ENCODE measurements at places on chromosomes 6 and 20.
A peak's percentile ranks its signal among the peaks of the same experiment; 100 is the strongest.

DNA sequence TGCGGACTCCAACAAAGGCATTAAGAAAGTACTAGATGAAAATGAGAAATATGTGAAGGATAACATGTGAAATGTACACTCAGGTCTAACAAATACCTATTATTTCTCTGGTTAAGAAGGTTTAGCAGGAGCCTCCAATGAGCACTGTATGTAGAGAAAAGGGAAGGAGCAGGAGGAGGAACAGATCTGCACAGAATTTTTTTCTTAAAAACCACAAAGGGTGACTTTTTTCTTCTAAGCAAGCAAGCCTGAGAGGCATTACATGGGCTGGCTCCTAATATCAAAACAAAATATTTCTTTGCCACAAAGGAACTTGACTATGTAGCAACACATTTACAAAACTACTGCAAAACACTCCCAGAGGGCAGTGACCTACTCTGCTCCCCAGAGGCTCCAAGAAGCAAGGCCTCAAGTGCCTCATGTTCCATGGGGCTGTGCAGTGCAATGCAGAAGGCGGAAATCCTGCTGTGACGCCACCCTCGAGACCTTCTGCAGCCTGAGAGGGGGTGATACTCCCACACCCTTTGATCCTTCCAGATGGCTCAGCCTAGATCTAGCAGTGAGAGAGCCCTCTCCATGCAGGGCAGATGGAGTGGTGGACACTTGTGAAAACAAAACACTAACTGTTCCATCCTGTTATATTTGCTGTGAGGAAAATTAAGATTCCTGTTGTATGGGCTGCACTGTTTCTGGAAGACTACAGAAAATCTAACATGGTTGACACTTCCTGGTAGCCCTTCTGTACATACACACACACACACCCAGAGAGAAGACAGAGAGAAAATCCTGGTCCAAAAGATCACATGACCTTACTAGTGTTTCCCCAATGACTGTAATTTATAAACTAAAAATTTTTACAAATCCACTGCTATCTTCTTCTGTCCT lies 36.0 kb upstream of the SMIM29 start:
- DNase-seq, result no peak

- DNase-seq, result no peak
Measured at GRCh38 chr6:8017705-8018104, 46.5 kb downstream of the BLOC1S5 start.

DNA sequence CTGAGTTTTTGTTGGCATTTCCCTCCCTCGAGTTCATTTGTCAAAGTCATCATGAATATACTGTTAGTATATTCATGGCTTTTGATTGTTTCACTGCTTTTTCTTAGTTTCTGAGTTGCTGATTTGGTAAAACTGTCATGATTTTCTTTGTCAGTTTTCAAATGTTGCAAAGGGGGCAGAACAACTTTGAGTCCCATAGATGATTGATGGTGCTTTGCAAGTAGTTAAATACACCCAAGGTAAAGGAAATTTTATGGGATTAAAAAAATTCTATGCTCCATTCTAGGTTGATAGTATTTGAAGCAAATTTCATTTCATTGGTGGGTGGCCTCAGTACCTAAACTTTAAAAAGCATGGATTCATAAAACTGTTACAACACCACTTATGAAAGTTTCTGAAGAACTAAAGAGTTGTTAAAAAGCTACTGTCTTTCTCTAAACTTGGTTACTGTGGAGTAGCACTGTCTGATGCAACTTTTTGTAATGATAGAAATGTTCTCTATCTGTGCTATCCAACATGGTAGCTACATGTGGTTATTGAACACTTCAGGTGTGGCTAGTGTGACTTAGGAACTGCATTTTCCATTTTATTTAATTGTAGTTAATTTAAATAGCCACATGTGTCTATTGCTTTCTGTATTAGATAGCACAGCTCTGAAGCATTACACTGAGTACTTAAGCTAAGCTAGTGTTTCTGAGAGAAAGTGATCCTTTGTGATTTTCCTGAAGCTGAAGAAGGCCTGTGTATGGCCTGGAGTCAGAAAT lies 153.6 kb downstream of the ZFAND3 start:
- no peak for DNase-seq

DNA sequence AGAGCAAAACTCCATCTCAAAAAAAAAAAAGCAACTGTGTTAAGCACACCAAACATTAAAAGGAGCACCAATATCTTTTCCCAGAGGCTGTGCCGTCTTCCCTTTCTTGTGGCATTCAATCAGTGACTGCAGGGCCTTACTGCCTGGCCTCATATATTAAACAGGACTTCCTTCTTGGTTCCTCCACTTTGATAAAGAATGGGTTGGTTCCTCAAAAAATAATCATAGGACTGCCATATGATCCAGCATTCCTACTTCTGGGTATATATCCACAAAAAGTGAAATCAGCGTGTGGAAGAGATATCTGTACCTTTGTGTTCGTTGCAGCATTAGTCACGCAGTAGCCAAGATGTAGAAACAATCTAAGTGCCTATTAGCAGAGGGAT lies 40.3 kb upstream of the GFOD1 start:
- DNase-seq, result no peak

DNA sequence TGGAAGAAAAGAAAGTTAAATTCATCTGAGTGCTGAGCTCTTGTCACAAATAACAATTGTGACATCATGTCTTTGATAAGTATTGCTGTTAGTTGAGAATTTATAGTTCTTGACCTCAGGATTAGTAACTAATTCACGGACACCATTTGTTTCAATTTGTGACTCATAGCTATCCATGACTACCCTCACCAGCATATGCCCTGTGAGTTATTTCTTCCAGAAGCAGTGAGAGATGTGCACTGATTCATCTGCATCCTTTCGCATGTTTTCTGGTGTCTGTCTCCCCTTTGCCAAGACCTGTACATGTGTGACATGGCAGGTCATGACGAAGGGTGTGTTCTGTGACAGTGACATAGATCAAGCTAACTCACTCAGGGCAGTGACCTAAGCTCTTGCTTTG lies 86.9 kb downstream of the SOBP start:
- peak; percentile 60 for DNase-seq

- DNase-seq, result no peak
Measured at GRCh38 chr6:38644951-38645350, 5.2 kb upstream of the BTBD9 start.

DNA sequence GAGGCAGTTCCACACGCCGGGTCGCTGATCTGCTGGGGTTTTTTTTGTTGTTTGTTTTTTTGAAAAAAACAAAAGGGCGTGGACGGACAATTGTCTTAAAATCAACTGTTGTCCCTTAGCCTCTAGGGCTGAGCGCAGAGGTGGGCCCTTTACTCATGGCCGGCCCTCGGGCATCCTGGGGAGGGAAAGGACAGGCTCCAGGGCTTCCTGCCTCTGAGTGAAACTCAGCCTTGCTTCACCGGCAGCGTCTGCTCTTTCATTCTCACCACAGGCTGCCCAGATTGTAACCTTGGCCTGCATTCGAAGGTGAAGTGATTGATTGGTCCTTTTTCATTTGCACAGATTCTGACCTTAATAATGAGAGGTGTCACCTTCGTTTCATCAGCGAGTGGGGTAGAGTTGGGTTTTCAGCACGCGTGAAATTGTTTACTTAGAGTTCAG lies 797 bp downstream of the SMIM13 start:
- no peak for DNase-seq

GRCh38 chr6:28995093-28995650 lies 9.9 kb downstream of the ZNF311 start:
- DNase-seq, result no peak

GRCh38 chr6:95581073-95581472 lies 3.7 kb downstream of the MANEA start:
- no peak for DNase-seq

- DNase-seq, result no peak
Measured at GRCh38 chr6:22145823-22146677, 150.8 kb downstream of the PRL start.

- DNase-seq, result no peak
Measured at GRCh38 chr6:33547499-33547898, 32.6 kb downstream of the BAK1 start.

- DNase-seq, result no peak
Measured at GRCh38 chr20:46323557-46323956, 15.3 kb upstream of the CDH22 start.

DNA sequence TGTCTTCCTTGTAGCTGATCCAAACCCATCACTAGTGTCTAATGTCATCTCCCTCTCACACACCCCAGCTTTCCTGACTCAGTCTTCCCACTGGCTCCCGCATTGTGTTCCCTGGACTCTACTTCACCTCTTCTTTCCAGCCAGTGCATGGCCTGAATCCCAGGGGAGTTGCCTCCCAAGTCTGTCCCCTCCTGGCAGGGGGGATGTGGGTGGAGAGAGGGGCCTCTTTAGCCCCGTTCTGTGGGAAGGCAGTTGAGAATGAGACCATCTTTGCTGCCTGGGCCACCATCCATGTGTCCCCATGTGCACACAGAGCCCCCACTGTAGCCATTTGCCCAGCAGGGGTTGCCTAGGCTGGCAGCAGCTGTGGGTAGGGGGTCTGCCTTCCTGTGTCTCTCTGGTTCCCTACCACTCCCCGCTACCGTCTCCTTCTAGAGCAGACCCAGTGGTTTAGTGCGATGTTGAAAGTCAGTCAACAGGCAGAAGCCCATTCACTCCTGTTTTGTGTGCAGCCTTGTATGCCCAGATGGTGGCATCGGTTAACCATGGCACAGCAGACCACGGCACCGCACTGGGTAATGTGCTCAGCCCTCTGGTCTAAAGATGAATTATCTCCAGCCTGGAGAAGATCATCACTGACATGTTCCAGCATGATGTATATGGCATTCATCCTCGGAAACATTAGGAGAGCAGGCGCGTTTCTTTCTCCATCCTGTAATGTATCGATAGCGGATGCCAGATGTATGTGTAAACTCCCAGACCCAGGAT lies 178.8 kb upstream of the SNX9 start:
- DNase-seq, result no peak

- no peak for DNase-seq
Measured at GRCh38 chr20:23446505-23446904, 6.2 kb downstream of the CST11 start.

GRCh38 chr6:105593056-105593690 lies 190.3 kb upstream of the PREP start:
- DNase-seq, result no peak
